ENCODE measurements at places on chromosomes 4 and X. TPM values are rescaled to one million over a fixed set of nuclear protein-coding genes. Genes with fewer than 3 reads are reported as not detected.

GRCh38 chr4:52852711-52853110, 9.4 kb upstream of the RASL11B start:
- DNase-seq = no peak

The NPNT gene
- 29.6 TPM for total RNA-seq

- no peak for DNase-seq
Observed at GRCh38 chrX:69366183-69366582, 137.9 kb upstream of the NALF2 start.

The ARSJ gene
- total RNA-seq = 10.4 TPM
